ENCODE measurements at places on chromosomes 13 and 19.

- no peak for DNase-seq
Observed at GRCh38 chr19:16830679-16831078, 1.5 kb downstream of the SIN3B start.

DNA sequence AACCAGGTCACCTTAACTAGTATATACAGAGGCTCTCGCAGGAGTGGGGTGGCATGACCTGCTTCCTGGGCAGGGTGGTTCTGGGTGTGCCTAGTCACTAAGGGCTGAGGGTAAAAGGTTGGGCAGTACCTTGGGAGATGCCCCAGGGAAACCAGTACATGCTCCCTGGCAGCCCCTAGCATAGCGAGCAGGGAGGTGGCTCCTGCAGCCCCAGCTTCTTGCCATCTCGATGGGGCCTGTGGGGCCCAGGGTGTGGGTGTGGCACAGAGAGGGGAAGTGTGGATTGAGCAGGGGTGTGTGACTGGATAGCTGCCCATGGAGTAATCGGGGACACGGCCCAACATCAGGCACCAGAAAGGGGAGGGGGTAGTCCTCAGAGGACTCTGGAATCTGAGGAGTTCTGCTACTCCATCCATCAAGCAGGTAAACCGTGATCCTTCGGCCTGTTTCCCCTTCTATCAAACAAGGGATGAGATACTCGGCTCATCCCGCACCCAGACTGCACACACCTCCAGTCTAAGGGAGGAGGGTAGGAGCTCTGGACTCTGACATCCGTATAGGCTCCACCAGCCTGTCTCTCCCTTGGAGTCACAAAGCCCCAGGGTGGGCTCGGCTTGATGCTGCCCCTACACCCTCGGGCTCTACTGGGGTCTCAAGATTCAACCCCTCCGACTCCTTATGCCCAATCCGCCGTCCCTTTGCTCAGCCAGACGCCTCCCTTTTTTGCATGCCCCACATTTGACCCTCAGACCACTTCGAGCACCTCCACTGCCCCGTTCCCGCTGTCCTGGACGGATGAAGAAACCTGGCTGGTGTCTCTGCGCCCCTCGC is 1.1 kb downstream of the ZBTB45 start:
- no peak for DNase-seq

DNA sequence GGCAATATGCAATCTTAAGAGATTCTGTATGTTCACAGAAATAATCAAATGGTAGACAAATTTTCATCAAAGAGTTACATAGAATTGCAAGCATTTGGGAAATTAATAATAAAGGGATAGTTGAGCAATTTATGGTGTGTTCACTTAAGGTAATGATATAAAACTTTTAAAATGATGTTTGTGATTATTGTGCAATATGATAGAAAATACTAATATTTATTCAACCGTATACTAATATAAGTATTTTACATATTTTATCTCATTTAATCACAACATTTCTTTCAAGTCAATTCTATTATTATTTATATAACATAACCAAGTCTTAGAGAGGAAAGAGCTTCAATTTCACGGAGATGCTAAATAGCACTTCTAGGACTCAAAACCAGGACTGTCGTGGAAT is 716.8 kb upstream of the MIR17HG start:
- no peak for DNase-seq

GRCh38 chr19:632579-633067 is 714 bp downstream of the POLRMT start:
- DNase-seq = no peak

GRCh38 chr19:45587873-45588272 is 3.3 kb upstream of the OPA3 start:
- no peak for DNase-seq

GRCh38 chr19:51146751-51147150 is 4.7 kb downstream of the SIGLEC7 start:
- DNase-seq = no peak
